ENCODE measurements at places on chromosomes 12 and 14.

DNA sequence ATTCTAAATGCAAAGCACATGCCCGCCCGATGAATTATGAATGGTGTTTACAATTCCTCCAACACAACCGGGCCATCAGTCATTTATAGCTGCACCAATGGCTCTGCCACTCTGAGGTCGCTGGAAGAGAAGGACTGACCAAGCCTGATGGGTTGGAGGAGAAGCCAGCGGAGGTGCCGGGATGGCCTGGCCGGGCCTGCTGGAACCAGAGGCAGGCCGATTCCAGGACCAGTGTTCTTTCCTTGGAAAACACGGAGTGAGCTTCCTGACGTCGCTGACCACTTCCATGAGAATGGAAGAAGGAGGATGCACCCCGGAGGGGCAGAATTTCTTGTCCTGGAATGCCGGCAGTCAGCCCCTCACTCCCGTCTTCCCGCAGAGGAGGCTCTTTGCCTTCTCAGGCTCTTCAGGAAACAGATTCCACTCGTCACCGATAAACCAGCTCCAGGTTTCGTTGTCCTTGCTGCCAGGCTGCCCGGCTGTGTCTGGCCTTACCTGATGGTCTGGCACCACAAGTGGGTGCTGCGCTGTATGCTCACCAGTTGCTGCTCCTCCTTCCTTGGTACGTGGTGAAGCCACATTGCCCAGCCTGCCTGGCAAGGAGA lies 358.5 kb upstream of the SFSWAP start:
- DNase-seq = no peak

DNA sequence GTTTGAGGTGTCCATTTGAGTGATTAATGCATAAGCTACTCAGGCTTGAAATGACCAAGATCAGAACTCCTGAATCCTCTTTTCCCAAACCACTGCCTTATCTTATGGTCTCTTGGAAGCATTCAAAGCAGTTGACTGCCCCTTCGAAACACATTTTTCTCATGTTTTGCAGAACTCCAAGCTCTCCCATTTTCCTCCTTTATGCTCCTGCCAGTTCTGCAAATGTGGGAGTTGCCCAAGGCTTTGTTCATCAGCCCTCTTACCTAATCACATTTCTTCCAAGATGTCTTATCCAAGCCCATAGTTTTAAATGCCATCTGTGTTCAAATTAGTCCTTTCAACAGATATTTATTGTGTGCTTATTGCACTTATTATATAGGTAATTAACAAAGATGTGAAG lies 1.8 kb upstream of the DNAAF2 start:
- no peak for DNase-seq

GRCh38 chr14:50335989-50336824 lies 24.1 kb downstream of the DMAC2L start:
- DNase-seq = no peak

DNA sequence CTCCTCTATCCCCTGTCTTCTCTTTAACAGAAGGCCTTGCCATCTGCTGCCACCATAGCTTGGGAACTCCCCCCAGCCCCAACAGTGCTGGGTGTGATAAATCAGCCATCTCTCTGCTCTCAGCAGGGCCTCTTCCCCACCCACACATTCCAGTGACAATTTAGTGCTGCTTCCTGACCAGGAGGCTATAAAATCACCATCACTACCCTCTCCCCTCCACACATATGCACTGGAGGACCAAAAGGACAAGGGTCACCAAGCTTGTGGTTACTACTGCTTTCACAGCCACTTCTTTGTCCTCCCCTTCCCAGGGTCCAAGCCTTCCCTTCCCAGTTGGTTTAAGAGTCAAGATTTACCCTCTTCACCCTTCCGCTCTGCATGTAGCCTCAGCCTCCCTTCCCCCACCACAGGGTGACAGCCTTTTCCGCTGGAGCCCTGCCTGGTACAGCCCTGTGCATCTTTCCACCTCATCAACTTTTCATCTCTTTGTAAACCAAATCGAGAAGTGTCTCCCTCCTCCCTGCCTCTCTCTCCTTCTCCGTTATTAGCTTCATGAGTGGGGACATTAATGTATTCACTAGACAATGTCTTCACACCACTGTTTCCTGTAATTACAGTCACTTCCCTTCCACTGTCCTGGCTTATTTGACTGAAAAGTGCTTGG lies 9.4 kb downstream of the PSMB5 start:
- no peak for DNase-seq

- DNase-seq = no peak
Observed at GRCh38 chr12:99372257-99372920, 275.2 kb upstream of the GARIN6 start.

DNA sequence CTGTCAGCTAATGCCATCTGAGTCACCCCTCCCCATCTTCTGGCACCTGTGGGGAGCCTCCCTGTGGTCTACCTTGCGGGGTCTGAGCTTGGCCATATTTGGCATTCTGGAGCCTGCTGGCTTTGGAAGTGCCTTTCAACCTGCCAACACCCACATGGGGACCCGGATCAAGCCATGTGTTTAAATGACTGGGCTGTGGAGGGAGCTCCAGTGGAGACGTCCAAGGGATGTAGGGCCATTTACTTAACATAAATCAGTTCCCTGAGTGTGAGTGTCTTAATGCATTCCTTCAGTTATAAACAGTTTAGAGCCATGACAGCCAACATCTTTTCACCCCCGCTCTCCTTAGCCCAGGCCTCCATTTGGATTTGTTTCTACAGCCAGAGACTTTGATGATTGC lies 22.0 kb downstream of the CACNA1C start:
- DNase-seq = no peak

DNA sequence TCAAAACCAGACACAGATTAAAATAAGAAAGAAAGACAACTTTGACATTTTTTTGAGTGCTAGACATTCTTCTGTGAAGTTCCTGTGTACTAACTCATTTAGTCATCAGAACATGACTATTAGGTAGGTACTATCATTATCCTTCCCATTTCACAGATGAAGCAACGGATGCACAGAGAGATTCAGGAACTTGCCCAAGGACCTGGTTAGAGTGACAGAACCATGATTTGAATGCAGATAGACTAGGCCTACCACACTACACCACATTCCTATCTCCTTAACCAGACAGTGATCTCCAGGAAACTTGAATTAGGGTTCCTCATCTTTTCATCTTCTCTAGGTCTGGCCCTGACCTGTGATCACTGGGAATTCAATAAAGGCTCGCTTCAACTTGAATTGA lies 54.4 kb upstream of the MED13L start:
- no peak for DNase-seq

DNA sequence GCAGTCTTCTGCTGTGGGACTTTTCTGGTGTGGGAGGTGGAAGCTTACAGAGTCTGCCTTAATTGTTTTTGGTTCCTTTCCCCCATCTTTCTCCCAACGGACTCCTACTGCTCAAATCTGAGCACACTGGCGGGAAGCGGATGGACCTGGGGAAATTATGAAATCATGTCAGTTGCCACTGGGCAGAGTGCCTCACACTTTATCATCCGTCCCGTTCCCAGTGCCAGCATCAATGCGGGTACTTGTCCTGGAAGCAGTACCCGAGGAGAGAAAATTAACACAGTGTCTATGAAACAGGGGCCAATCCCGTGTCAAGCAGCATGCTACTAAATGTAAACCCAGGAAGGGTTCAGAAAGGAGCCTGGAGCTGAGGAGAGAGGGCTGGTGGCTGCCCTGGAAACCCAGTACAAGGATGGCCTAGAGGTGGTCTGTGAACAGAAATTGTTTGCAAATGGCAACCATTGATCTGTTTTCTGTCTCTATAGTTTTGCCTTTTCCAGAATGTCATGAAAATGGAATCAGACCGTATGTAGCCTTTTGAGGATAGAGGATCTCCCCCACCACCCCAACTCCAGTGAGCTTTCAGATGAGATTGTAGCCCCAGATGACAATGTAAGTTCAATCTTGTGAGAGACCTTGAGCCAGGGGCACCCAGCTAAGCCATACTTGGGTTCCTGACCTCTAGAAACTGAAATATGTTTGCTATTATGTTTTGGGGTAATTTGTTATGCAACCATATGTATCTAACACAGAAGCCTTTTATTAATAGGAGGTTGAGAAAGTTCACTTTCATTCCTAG lies 908 bp upstream of the CDKL1 start:
- no peak for DNase-seq

- DNase-seq = no peak
Observed at GRCh38 chr14:79278286-79278797, 933.0 kb downstream of the DIO2 start.

DNA sequence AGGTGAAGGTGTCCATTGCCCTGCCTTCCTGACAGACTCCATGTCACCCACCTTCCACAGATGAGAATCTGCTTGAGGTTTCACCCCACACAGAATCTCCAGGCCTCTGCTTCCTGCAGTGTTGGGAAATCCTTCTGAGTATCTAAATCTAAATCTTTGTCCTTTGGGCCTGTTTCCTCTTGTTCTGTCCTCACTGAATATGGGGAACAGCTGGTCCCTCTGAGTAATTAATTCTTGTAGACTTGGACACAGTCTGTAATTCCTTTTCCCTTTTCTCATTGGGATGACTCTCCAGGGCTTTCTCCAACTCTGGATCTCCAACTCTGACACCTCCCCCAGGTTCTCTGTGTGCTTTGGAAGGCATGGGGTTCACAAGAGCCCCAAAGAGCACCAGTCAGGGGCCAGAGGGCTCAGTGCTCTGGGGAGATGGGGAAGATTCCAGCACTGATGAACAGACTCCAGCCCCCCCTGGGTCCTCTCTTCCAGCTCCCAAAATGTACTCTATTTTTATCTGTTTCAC lies 2.3 kb upstream of the ACVRL1 start:
- DNase-seq = no peak

- DNase-seq = no peak
Observed at GRCh38 chr14:63759456-63759855, 31.6 kb upstream of the SGPP1 start.

DNA sequence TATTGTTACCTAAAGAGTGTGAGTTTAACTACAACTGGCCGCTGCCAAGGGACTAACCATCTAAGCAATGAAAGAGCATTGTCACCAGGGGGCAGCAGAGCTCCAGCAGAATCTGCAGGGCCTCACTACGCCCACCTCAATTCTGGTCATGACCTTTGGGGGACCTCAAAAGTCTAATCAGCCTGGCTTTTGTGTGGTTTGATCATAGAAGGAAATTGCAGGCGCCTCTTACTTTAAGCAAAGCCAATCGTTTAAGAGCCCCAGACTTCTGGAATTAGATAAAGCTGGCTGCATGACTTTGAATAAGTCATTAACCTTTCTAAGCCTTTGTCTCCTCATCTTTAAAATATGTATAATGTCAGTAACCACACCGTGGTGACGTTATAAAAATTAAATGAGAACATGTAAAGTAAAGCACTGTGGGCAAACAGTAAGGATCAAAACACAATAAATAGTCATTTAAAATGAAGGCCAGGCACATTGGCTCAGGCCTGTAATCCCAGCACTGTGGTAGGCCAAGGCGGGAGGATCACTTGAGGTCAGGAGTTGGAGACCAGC lies 58.6 kb downstream of the TBX3 start:
- DNase-seq = no peak

GRCh38 chr12:114391088-114391487 lies 14.9 kb downstream of the TBX5 start:
- DNase-seq = no peak

GRCh38 chr14:53668897-53669296 lies 287.7 kb downstream of the BMP4 start:
- DNase-seq = no peak

DNA sequence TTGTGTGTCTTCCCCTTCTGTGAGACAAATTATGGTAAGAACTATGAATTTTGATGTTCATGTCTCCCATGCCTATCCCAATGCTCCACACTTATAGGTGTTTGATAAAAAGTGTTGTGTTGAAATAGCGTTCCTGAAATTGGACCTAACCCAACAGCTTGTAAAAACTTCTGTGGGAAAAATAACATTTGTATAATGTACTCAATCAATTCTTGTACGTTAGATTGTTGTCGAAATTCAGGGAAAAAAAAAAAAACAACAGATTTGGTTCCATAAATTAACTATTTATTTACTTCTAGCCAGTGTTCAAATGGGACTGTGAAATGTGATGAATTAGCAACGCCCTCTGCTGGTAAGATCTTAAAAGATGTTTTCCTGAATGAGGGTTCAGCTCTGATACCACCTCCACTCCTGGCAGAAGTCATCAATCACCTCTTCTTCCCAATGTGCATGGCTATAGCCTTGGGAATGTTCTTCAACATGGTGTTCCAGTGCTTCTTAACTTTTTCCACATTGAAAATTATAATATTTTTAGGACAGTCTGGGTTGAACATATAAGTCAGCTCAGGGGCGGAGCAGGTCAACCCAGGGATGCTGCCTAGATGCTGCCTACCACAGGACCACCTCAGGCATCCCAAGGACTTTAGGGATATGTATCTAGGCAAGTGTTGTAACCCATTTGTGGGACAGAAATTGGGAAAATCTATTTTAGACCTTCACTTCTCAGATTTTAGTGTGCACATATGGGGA lies 170.6 kb downstream of the OTOGL start:
- no peak for DNase-seq

DNA sequence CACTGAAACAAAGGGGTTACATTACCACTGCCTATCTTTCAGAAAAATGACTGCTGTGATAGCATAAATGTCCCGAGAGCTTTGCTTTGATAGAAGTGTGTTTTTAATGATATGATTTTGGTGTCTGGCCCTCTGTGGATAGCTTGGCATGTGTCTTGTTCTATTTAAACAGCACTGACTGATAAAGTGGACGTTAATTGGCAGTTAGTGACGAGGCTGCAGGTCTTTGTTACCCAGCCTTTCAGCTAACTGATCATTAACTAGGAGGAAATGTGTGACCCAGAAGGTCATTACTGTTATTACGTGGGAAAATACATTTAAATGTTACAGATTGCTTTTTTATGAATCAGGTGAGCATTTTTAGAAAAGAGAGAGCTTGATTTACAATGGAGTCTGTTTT lies 428.3 kb downstream of the DIO2 start:
- DNase-seq = no peak

DNA sequence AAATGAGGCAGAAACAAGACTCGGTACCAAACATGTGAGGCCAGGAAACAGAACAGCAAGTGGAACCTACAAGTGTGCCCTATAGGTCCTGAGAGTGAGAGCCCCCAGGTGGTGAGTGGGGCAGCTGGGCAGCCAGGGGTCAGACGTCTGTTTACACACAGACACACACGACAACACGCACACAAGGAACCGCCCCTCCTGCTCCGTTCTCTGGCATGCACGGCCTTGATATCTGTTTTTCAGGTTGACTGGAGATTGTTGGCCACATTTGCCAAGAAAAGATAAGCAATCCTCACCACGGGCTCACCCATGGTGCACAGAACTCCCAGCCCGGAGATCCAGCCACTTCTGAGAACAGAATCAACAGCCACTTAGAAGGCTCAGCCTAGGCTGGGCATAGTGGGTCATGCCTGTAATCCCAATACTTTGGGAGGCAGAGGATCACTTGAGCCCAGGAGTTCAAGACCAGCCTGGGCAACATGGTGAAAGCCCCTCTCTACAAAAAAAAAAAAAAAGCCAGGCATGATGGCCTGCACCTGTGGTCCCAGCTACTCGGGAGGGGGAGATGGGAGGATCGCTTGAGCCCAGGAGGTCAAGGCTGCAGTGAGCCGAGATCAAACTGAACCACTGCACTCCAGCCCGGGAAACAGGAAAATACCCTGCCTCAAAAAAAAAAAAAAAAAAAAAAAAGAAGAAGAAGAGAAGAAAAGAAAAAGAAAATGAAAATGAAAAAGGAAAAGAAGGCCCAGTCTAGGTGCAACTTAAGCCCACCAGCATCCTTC lies 19.4 kb upstream of the EIF5 start:
- no peak for DNase-seq
